ENCODE measurements at places on chromosomes 3 and 15. TPM values are rescaled to one million over a fixed set of nuclear protein-coding genes. Genes with fewer than 3 reads are reported as not detected.

Gene CELF6
- total RNA-seq, result 4.1 TPM

Gene TUSC7
- not detected for total RNA-seq

Gene RPUSD2
- total RNA-seq, result 9.8 TPM

Gene COL7A1
- 16.4 TPM for total RNA-seq

- DNase-seq, result no peak
- no peak overlapping the region for H3K4me3 ChIP-seq
- H3K27ac ChIP-seq, result peak overlapping the region; percentile 84
- peaks cover 32% of the 10 kb centered on the region for H3K4me1 ChIP-seq
- H3K36me3 ChIP-seq, result no peaks in the 10 kb centered on the region
- H3K27me3 ChIP-seq, result no peaks in the 10 kb centered on the region
Measured at GRCh38 chr3:69330891-69331400, 54.9 kb downstream of the FRMD4B start.

GRCh38 chr3:127670761-127671522, 1.8 kb upstream of the ABTB1 start:
- no peak overlapping the region for H3K4me3 ChIP-seq
- H3K27me3 ChIP-seq, result no peaks in the 10 kb centered on the region
- H3K36me3 ChIP-seq, result peaks cover 2% of the 10 kb centered on the region
- H3K27ac ChIP-seq, result no peak overlapping the region
- no peak for DNase-seq
- peaks cover 16% of the 10 kb centered on the region for H3K4me1 ChIP-seq

GRCh38 chr3:29643034-29643425, 362.2 kb downstream of the RBMS3 start:
- no peak for DNase-seq
- H3K4me1 ChIP-seq, result peaks cover 35% of the 10 kb centered on the region
- H3K4me3 ChIP-seq, result no peak overlapping the region
- no peaks in the 10 kb centered on the region for H3K27me3 ChIP-seq
- peak overlapping the region; percentile 73 for H3K27ac ChIP-seq

GRCh38 chr3:113532698-113533533, 561 bp downstream of the SIDT1 start:
- no peak for DNase-seq
- H3K4me3 ChIP-seq, result peak overlapping the region; percentile 76
- no peaks in the 10 kb centered on the region for H3K36me3 ChIP-seq
- H3K27ac ChIP-seq, result no peak overlapping the region

DNA sequence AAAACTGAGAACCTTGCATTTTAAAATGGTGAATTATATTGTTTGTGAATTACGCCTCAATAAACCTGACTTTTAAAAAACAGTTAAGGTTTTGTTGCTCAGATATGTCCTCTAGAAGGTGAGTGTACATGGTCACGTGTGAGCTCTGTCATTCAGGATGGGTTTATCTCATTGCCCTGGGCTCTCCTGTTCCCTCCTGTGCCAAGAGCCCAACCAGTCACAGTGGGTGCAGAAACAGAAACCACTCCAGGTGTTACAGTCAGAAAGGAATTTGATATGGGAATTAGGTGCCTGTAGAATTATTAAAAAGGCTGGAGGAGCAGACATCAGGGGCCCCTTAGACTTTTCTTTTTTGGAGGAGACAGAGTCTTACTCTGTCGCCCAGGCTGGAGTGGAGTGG, 196.4 kb downstream of the STT3B start:
- H3K27me3 ChIP-seq, result no peaks in the 10 kb centered on the region
- DNase-seq, result no peak
- no peak overlapping the region for H3K4me3 ChIP-seq
- H3K4me1 ChIP-seq, result peaks cover 6% of the 10 kb centered on the region

DNA sequence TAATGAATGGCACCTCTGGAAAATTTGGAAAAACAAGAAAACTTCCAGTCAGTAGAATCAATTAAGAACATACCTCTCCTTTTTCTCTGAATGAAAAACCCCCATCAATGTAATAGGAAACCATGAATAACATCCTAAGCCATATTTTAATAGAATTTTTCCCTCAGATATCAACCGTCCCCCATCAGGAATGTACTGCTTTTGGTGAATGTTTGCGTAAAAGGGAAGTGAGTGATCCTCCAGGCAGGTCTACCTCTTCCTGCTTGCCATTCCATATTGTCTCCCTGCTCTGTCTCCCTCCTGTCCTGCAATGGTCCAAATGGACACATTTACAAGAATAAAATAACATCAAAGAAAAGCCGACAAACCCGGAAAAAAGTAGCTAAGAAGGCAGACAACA, 30.8 kb downstream of the LAMP3 start:
- H3K27ac ChIP-seq, result no peak overlapping the region
- DNase-seq, result no peak
- H3K4me3 ChIP-seq, result no peak overlapping the region
- H3K27me3 ChIP-seq, result no peaks in the 10 kb centered on the region
- H3K36me3 ChIP-seq, result no peaks in the 10 kb centered on the region
- H3K4me1 ChIP-seq, result peaks cover 11% of the 10 kb centered on the region

- peak overlapping the region; percentile 51 for H3K27ac ChIP-seq
- H3K4me1 ChIP-seq, result peaks cover 28% of the 10 kb centered on the region
- H3K36me3 ChIP-seq, result no peaks in the 10 kb centered on the region
- DNase-seq, result no peak
- no peaks in the 10 kb centered on the region for H3K27me3 ChIP-seq
Measured at GRCh38 chr3:29972320-29972993, 633.9 kb upstream of the TGFBR2 start.

- no peaks in the 10 kb centered on the region for H3K36me3 ChIP-seq
- no peak for DNase-seq
- H3K4me1 ChIP-seq, result no peaks in the 10 kb centered on the region
- H3K4me3 ChIP-seq, result no peak overlapping the region
- H3K27me3 ChIP-seq, result no peaks in the 10 kb centered on the region
Measured at GRCh38 chr3:159032311-159032710, 230.5 kb downstream of the MFSD1 start.

DNA sequence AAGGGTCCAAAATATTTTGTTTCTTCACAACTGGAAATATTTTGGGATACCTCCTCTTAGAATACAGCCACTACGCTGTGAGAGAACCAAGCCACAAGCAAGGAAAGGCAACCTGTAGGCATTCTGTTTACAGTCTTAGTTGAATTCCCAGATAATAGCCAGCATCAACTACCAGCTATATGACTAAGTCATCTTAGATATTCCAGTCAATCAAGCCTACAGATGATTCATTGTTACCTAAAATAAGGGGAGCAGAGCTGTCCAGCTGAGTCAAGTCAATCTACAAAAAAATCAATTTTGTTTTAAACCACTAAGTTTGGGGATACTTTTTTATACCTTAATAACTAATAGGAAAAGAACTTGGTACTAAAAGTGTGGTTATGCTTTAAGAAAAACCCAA, 526.4 kb upstream of the DPPA4 start:
- H3K27me3 ChIP-seq, result no peaks in the 10 kb centered on the region
- no peak overlapping the region for H3K4me3 ChIP-seq
- no peaks in the 10 kb centered on the region for H3K36me3 ChIP-seq

GRCh38 chr15:62057341-62057980, 2.8 kb downstream of the VPS13C start:
- no peak overlapping the region for H3K4me3 ChIP-seq
- no peak overlapping the region for H3K27ac ChIP-seq
- no peak for DNase-seq
- no peaks in the 10 kb centered on the region for H3K27me3 ChIP-seq

- peak overlapping the region; percentile 78 for H3K27ac ChIP-seq
- H3K36me3 ChIP-seq, result no peaks in the 10 kb centered on the region
- DNase-seq, result no peak
- no peak overlapping the region for H3K4me3 ChIP-seq
Measured at GRCh38 chr3:72892081-72892775, 4.4 kb downstream of the GXYLT2 start.

DNA sequence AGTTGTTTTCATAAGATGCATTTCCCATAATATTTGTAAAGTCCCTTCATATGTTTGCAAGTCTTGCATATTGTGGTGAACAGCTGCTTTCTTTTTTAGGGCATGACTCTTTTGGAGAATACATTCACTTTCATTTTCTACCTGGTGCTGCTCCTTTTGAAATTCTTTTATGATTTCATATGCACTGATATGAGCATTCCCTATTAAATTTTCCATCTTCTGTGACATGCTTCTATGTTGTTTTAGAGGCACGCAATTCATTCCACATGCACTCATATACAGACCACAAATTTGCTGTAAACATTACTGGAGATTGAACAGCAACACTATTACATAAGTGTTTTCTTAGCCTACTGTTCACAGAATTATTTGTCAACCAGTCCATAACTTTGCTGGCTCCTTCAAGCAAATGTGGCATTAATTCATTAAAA, 92.8 kb upstream of the TNFSF10 start:
- no peak overlapping the region for H3K4me3 ChIP-seq
- H3K36me3 ChIP-seq, result no peaks in the 10 kb centered on the region
- DNase-seq, result no peak
- H3K27ac ChIP-seq, result no peak overlapping the region
- H3K27me3 ChIP-seq, result no peaks in the 10 kb centered on the region
- H3K4me1 ChIP-seq, result no peaks in the 10 kb centered on the region

- no peaks in the 10 kb centered on the region for H3K4me1 ChIP-seq
- DNase-seq, result no peak
- no peak overlapping the region for H3K27ac ChIP-seq
- no peak overlapping the region for H3K4me3 ChIP-seq
- no peaks in the 10 kb centered on the region for H3K36me3 ChIP-seq
- no peaks in the 10 kb centered on the region for H3K27me3 ChIP-seq
Measured at GRCh38 chr3:38805765-38806386, 10.1 kb downstream of the SCN10A start.

DNA sequence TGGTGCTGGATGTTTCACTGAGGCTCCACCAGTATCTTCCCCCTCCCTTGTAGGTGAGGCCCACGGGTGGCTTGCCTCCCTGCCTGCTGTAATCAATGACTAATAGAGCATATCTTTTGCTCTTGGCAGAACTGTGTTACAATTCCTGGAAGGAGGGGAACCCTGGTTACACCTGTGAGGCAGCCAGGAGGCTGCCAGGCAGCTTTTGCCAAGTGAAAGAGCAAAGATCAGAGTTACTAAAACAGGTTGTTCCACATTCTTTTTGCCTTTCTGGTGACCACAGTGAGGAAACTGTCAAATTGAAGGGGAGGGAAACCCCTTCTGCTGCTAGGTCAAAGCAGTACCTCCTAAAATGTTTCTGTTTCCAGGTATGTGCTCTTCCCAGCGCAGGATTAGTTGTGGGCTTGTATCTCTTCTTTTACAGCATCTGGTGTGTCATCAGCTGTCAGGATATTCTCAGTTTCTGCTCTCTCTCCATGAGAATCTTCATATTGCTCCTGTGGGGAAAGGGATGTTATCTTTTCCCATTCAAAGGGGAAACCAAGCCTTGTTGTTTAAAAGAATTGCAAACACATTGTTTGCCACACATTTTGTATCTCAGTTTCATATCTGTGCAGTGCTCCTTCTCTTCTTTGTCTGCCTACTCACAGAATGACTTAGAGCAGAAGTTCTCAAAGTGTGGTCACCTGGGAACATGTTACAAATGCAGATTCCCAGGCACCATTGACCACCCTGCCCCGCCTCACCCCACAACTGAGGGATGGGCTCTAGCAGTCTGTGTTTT, 137.4 kb upstream of the UMPS start:
- H3K4me1 ChIP-seq, result no peaks in the 10 kb centered on the region
- H3K4me3 ChIP-seq, result no peak overlapping the region
- no peaks in the 10 kb centered on the region for H3K36me3 ChIP-seq
- no peak for DNase-seq
- H3K27ac ChIP-seq, result no peak overlapping the region
- no peaks in the 10 kb centered on the region for H3K27me3 ChIP-seq

DNA sequence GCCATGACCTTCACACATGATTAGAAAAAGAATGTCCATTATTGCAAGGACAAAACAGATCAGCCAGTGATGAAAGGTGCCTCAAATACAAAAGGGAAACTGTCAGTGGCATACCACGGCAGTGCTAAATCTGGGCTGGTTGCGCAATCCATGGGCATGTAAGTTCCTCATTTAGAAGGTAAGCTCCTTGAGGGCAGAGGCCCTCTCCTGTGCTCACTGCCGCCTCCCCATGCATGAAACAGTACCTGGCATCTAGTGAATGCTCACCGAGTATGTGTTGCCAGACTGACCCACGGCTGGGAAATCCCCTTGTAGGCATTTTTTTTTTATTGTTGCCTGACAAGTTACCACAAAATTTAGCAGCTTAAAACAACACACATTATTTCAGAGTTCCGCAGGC, 312.1 kb upstream of the CHRM5 start:
- DNase-seq, result no peak
- H3K36me3 ChIP-seq, result no peaks in the 10 kb centered on the region
- no peak overlapping the region for H3K27ac ChIP-seq

DNA sequence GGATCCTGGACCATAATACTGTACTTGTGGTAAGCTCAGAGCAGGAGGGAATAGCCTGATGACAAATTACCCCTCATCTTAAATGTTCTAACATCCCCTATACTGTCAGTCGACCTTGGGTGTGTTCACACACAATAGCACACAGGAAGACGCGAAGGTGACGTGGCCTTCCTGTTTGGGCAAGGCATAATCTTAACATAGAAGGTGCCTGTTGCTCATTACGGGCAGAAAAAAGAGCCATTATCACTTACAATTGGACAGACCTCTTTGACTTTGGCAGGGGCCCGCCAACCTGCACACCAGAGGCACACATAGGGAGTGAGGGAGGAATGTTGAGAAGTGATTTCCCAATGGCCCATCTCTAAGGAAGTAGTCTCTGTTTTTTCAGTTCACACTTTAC, 144.2 kb downstream of the ANO10 start:
- no peaks in the 10 kb centered on the region for H3K4me1 ChIP-seq
- H3K4me3 ChIP-seq, result no peak overlapping the region
- H3K27me3 ChIP-seq, result no peaks in the 10 kb centered on the region
- no peak overlapping the region for H3K27ac ChIP-seq
- DNase-seq, result no peak

DNA sequence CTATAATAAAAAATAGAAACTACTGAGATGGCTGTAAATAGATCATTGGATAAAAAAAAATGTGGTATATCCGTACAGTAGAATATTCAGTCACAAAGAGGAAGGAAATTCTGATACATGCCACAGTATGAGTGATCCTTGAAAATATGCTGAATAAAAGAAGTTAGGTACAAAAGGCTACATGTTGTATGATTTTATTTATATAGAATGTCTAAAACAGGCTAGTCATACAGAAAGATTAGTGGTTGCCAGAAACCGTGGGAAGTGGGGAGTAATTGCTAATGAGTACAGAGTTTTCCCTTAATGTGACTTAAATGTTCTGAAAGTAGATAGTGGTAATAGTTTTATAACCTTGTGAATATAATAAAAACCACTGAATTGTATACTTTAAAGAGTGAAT, 24.9 kb upstream of the FAH start:
- no peak overlapping the region for H3K27ac ChIP-seq
- no peaks in the 10 kb centered on the region for H3K27me3 ChIP-seq

DNA sequence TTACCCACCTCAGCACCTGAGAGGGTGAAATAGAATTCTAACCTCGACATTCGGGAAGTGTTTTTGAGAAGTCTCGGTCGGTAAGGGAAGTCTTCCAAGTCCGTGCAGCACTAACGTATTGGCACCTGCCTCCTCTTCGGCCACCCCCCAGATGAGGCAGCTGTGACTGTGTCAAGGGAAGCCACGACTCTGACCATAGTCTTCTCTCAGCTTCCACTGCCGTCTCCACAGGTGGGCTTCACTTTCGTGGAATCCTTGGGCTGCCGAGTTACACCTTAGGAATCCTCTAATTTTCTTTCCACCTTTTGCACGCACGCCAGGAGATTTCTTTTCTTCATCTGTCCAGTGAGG, 775 bp downstream of the CCNDBP1 start:
- DNase-seq, result no peak
- peak overlapping the region; percentile 87 for H3K4me3 ChIP-seq
- no peaks in the 10 kb centered on the region for H3K27me3 ChIP-seq
- peaks cover 22% of the 10 kb centered on the region for H3K36me3 ChIP-seq
- H3K27ac ChIP-seq, result peak overlapping the region; percentile 94

GRCh38 chr3:128040660-128041059, 11.6 kb upstream of the SEC61A1 start:
- H3K27me3 ChIP-seq, result no peaks in the 10 kb centered on the region
- H3K4me1 ChIP-seq, result no peaks in the 10 kb centered on the region
- no peaks in the 10 kb centered on the region for H3K36me3 ChIP-seq
- DNase-seq, result no peak
- no peak overlapping the region for H3K4me3 ChIP-seq

Measured in thoracic aorta (tissue), 2 donors.